ENCODE measurements at places on chromosomes 5 and 9.

- no peak for DNase-seq
Observed at GRCh38 chr5:34535433-34535832, 120.7 kb upstream of the RAI14 start.

GRCh38 chr5:32708949-32709348 lies 2.2 kb upstream of the NPR3 start:
- DNase-seq = no peak

- no peak for DNase-seq
Observed at GRCh38 chr9:110799396-110799795, 130.8 kb downstream of the MUSK start.

- DNase-seq = no peak
Observed at GRCh38 chr9:133999851-134000265, 7.7 kb upstream of the VAV2 start.

GRCh38 chr9:127937056-127937387 lies 632 bp downstream of the DPM2 start:
- no peak for DNase-seq

DNA sequence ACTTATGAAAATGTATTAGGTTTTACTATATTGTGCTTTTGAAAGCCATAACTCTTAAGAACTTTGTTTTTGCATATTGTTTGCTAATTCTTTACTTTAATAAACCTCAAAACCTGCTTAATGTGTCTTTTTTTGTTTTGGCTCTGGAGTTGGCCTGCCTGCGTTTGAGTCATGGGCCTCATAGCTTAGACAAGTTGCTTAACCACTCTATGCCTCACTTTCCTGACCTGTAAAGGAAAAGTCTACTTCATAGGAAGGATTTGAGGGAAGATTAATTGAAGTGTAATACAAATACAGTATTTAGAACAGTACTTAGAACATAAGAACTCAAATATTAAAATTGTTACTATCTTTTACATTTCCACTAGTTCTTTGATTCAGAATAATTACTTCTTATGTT lies 10.3 kb downstream of the SMIM32 start:
- DNase-seq = no peak

GRCh38 chr5:72126796-72127195 lies 19.5 kb downstream of the MAP1B start:
- DNase-seq = no peak

GRCh38 chr9:656926-657568 lies 184.4 kb upstream of the DMRT1 start:
- no peak for DNase-seq

Data from right renal pelvis (tissue), 4 donors.